ENCODE measurements at places on chromosomes 7 and 10. TPM values are rescaled to one million over a fixed set of nuclear protein-coding genes. Genes with fewer than 3 reads are reported as not detected.

GRCh38 chr7:11437994-11438393 lies 394.0 kb downstream of the THSD7A start:
- DNase-seq = no peak

GRCh38 chr7:17139081-17139480 lies 159.4 kb upstream of the AHR start:
- no peak for DNase-seq

The CLDN4 gene
- total RNA-seq = 1.4 TPM

DNA sequence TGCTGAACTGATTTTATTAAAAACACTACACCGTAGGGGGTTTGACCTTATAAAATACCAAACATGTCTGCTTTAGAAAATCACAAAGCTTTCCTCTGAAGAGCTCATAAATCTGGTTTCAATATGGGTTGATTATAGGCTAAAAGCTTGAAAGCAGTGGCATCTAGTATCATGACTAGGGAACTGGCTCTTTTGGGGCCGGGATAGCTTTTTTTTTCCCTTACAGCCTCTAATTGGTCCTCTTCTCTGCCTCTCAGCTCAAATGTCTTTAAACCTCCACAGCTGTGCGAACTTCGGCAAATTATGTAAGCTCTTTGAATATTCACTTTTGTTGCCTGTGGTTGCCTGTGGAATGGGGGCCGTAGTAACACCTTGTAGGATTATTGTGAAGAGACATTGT lies 8.4 kb downstream of the BAMBI start:
- no peak for DNase-seq

- DNase-seq = no peak
Observed at GRCh38 chr10:106360870-106361269, 803.6 kb downstream of the SORCS1 start.

GRCh38 chr7:67496589-67496988 lies 500.0 kb downstream of the TYW1 start:
- DNase-seq = no peak

- no peak for DNase-seq
Observed at GRCh38 chr7:124689523-124689922, 76.1 kb downstream of the GPR37 start.

DNA sequence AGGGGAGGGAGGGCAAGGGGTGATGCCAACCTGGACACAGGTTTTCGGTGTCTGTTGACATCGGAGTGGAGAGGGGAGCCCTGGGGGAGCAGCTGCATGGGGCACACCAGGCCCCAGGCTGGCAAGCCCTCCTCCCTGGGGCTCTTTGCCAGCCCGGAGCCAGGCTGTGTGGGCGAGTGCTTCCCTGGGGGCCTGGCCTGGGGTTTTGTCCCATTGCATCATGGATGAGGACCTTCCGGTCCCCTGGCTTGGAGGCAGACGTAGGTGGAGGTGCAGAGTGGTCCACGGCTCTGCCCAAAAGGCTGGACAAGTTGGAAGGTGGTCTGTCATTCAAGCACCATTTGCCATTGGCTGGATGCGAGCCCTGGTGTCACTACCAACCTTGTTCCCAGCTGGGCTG lies 34.8 kb downstream of the ZMIZ1 start:
- DNase-seq = no peak

The ALDH18A1 gene
- 28.4 TPM for total RNA-seq

DNA sequence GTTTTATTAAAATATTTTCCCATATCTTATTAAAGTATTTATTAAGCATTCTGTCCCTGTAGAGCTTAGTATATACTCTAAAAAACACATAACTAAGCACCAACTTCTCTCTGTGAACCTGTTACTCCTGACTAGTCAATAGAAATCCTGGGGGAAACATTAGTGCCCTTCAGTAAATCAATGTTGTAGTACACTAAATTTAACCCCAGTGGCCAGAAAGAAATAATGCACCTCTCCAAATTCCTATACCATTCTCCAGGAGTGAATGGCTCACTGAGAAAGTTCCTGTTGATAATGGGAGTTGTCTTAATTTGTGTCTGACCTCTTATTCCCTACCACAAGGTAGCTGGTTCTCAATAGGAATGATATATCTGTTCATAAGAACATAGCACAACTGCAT lies 188.2 kb downstream of the SEMA3D start:
- no peak for DNase-seq

The CPA4 gene
- total RNA-seq = not detected

- DNase-seq = no peak
Observed at GRCh38 chr7:151897161-151897731, 20.3 kb upstream of the PRKAG2 start.

DNA sequence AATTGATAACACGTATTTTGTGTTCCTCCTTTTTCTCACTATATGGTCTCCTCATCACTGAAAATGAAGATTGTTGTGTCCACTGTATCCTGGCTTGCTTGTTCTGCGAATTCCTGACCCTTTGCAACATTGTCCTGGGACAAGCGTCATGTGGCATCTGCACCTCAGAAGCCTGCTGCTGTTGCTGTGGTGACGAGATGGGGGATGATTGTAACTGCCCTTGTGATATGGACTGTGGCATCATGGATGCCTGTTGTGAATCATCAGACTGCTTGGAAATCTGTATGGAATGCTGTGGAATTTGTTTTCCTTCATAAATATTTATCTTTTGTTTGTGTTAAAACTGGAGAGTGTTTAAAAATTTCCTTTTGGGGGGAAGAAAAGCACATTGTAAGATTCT lies 93.7 kb downstream of the MDFIC start:
- DNase-seq = no peak

The C10orf67 gene
- total RNA-seq = not detected

The WDR86 gene
- 0.39 TPM for total RNA-seq

- no peak for DNase-seq
Observed at GRCh38 chr10:49585387-49585786, 24.7 kb upstream of the SLC18A3 start.

The TMEM213 gene
- not detected for total RNA-seq

The MKI67 gene
- total RNA-seq = 4.0 TPM

The MYPN gene
- total RNA-seq = 0.07 TPM

All from right lobe of liver (tissue), 6 donors.